Caudate nucleus (tissue), 63 donors: ENCODE measurements at places on chromosomes 13 and 19.

DNA sequence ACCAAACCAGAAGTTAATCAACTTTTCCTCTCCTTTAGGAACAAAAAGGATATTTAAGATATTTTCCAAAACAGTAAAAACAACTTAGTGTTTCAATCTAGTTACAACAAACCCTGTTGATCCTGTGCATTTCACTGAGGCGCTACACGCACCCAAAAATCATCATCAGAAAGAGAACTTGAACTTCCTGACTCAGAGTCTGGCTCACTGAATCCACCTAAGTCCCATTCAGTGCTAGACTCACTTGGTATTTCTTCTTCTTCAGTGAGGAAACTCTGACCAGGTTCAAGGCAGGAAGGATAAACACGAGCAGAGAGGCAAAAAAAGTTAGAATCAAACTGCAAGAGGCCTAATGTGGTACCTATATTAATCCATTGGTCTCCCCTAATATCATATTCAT, 2.2 kb downstream of the KBTBD6 start:
- no peak for DNase-seq

DNA sequence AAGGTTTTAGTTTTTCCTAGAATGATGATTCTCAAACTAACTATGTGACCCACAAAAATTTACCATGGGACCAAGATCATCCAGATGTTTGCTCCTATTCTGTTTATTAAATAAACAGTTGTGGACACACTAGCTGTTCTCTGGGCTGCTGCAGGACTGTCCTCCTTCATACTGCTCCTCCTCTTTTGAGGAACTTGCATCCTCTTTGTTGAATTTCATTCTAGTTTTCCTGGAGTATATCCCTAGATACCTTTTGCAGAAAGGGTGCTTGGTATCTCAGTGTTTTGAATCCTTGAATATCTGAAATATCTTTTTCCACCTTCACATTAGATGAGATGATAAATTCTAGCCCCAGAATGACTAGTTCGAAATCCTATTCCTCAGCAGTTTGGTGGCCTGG, 24.1 kb downstream of the VASP start:
- DNase-seq = no peak

GRCh38 chr13:98143157-98143553, 261 bp downstream of the FARP1 start:
- DNase-seq = no peak

DNA sequence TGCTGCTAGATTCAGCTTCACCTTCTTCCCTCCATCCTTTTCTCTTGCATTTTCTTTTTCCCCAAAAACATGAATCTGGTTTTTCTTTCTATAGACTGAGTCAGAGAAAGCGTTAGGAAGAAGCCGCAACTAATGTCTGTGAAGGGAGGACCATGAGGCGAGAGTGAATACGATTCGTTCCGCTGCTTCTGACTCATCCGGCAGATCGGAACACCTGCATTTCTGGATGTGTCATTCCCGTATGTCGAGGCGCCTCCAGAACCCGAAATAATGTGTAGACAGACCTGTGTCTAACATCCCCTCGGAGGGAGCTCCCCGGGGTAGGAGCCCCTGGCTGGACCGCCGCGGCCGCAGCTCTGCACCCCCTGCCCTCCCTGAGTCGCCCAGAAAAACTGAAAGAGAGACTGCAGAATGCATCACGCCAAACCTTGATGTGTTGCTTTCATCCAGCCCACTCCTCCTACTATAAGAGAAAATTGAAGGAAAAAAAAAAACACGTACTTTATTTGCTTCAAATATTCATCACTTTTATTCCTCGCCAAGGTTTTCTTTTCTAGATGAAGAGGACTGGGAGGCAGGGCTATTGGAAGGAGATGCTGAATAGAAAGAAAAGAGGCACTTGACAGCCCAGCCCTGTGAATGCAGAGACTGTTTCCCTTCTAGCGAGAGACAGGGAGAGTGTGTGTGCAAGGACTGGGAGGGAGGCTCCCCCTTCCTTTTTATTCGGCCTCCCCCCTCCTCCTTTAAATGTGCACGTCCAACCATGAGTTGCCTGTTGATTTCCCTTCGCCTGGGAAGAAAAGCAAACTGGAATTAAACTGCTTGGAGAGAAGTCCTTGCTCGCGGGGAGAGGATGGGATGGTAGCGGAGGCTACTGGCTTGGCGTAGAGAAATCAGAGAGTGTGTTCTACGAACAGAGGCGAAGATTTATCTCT, 616 bp upstream of the PCDH17 start:
- peak; percentile 44 for DNase-seq

- DNase-seq = no peak
These were observed 112.2 kb downstream of the NDFIP2 start for GRCh38 chr13:79593121-79593520.

DNA sequence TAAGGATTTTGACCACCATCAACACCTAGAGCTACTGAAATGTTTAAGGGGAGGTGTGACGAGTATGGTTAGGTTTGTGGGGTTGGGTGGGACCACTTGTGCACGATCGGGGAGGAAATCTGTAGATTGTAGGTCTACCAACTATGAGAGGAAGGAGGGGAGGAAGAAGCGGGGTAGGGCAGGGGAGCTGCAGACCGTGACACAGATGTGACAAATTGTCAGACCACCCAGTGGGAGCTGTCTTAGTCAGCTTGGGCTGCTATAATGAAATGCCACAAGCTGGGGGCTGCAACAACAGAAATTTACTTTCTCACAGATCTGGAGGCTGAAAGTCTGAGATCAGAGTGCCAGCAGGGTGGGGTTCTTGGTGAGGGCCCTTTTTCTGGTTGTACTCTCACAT, 62.2 kb upstream of the ARGLU1 start:
- DNase-seq = no peak

- DNase-seq = no peak
These were observed 11.4 kb downstream of the NDUFA11 start for GRCh38 chr19:5891938-5892771.

DNA sequence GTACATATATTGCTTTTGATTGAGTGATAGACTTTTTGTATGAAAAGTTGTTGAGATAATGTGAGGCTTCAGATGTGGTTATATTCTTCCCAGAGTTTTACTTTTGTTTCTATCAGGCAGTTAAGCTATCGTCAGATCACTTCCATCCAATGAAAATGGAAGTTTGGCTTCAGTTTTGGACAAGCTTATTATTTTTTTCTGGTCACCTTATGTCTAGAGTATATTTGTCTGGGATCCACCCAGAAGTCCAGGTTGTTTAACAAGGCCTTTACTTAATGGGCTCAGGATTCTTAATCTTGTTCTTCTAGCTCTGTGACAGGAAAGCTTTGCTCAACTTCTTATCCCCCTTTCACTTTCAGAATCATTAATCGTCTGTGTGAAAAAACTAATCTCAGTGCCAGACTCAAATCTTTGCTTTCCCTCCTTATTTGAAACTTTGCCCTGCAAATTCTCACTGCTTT, 150.9 kb downstream of the PDS5B start:
- DNase-seq = no peak

DNA sequence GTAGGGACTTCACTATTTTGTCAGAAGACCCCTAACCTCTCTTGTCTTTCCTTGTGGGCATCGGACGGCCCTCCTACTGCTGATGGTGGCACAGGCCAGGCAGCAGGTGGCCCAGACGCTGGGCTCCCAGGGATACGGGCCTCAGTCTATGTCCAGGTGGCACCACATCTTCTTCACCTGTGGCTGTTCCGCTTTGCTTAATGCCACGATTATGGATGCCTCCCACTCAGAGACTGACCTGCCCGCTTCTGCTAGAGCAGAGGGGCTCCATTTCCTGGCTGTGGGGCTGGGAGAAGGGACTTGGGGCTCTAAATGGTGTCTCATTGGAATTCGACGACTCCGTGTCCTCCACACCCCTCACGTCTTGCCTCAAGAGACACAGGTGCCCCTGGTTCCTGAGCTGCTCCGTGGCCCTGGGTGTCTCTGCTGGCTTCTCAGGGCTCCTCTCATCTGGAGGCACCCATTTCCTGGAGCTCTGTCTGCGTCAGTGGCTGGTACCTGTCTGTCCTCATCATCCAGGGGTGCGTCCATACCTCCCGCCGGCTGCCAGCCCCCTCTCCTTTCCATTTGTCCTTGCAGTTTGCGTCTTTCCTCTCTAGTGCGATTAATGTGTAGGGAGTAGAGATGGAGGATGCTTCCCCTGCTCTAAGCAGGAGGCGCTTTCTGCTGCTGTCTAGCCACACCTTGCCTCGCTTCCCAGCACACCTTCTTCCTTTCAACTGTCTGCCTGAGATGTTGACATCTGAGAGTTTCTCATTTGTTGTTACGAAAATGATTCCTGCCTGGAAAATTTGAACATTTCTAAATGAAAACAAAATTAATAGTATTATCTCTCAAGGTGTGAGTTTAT, 63.4 kb downstream of the TEX29 start:
- no peak for DNase-seq

- DNase-seq = no peak
These were observed 499.7 kb downstream of the COG6 start for GRCh38 chr13:40155201-40155600.

- DNase-seq = no peak
These were observed at the start of gene DIRAS1 for GRCh38 chr19:2720777-2721569. TSS of gene DIRAS1 (minus strand) at chr19:2721372. CDS start at chr19:2717806, 3,566 bp downstream.

- DNase-seq = no peak
These were observed 1152.2 kb upstream of the SPRY2 start for GRCh38 chr13:81493144-81493543.

- no peak for DNase-seq
These were observed 144.8 kb downstream of the UFM1 start for GRCh38 chr13:38494445-38494844.

DNA sequence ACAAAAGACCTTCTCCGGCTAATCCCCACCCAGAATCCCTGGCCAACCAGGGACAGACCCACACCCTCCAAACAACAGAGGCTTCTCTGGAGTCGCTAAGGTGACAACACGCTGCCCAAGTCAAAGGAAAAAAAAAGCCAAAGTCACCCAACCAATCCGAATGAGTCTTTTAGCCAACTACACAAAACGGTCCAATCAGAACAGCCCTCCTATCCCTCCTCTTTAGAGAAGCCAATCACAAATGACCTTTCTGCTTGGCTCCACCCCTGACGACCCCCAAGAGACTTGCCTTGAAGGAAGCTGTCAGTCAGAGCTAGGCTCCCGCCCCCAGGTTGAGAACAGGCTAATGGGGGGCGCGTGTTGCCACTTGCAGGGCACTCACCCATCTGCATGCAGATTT, 6.6 kb upstream of the FBXW9 start:
- no peak for DNase-seq

GRCh38 chr19:38693380-38694223, 46.2 kb downstream of the ACTN4 start:
- peak; percentile 33 for DNase-seq

- no peak for DNase-seq
These were observed 101.2 kb upstream of the RAP2A start for GRCh38 chr13:97332742-97333141.

- DNase-seq = no peak
These were observed 9.2 kb downstream of the PARP4 start for GRCh38 chr13:24503379-24503696.

GRCh38 chr13:111399776-111400538, 79.5 kb downstream of the TEX29 start:
- DNase-seq = no peak

DNA sequence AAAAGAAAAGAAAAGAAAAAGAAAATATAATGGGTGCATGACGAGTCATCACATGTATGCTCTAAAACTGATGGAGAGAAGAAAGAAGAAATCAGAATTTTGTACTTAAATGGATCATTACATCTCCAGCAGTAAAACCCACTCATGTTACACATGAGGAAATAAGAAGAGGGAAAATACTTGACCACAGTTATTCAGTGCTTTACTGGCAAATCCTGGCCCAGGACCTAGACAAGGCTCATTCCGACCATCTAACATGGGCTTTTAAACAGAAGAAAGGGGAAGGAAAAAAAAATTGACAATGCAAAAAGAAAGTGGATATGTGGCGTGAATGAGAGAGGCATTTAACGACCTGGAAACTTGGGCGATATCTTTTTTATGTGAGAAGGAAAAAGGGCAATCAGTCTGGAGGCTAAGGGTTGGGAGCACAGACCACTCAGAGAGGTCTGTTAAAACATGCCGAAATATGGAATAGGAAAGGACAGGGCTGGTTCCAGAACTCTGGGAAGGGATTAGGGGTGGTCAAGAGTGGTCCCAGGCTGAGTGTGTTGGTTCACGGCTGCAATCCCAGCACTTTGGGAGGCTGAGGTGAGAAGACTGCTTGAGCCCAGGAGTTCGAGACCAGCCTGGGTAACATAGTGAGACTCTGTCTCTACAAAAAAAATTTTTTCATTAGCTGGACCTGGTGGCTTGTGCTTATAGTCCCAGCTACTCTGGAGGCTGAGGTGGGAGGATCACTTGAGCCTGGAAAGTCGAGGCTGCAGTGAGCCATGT, 1.6 kb downstream of the SIGLECL1 start:
- DNase-seq = no peak

GRCh38 chr13:26497968-26498511, 59.4 kb upstream of the WASF3 start:
- DNase-seq = no peak

GRCh38 chr13:39110518-39111097, 72.4 kb downstream of the NHLRC3 start:
- DNase-seq = no peak

DNA sequence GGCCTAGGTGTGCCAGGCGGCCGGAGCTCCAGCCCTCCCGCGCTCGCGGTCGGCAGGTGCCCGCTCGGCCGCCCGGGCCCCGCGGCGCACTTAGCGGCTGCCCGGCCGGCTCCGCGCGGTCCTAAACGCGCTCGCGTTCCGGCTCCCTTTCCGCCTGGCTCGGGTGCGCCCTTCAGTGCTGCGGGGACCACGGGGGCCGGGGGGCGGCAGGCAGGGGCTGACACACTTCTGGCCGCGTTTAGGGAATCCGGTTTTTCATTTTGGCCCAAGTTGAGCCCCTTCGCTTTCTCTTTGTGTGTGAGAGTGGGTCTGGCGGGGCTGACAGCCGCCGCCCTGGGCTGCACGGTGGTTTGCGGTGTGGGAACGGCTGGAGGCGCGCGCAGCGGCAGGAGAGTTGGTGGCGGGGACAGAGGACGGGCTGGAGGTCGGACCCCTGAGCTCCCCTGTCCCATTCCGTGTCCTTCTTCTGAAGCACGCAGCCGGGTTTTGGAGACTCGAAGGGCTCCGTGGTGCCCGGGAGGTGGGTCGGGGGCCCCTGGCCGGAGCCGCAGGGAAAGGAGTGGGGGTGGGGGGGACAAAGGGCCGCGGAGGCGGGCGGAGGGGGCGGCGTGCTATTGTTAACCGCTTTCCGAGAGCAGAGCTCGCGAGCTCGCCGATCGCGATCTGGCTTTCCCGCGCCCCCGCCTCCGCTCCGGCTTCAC, 3.1 kb downstream of the FGF9 start:
- no peak for DNase-seq

GRCh38 chr13:43473437-43473836, 313.3 kb downstream of the ENOX1 start:
- DNase-seq = no peak
